ENCODE measurements at places on chromosomes 6 and 20.

- DNase-seq: no peak
These were observed 38.8 kb upstream of the NR2E1 start for GRCh38 chr6:108127056-108127455.

- DNase-seq: no peak
These were observed 48.2 kb downstream of the PLG start for GRCh38 chr6:160750276-160750689.

DNA sequence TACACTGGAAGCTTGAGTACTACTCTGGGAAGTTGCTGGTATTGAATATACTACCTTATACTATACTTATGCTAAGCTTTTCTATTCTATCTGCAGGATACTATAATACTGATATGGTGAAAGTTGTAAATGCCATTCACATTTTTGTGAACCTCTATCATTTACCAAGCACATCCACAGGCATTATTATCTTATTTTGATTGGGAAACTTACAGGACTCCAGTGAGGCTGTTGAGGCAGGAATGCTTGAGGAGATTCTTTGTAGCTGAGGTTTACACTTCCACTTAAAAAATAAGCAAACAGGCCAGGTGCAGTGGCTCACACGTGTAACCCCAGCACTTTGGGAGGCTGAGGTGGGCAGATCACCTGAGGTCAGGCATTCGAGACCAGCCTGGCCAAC lies 442.9 kb downstream of the QKI start:
- no peak for DNase-seq

- no peak for DNase-seq
These were observed 127.4 kb upstream of the RPS6KA2 start for GRCh38 chr6:166754218-166755030.

DNA sequence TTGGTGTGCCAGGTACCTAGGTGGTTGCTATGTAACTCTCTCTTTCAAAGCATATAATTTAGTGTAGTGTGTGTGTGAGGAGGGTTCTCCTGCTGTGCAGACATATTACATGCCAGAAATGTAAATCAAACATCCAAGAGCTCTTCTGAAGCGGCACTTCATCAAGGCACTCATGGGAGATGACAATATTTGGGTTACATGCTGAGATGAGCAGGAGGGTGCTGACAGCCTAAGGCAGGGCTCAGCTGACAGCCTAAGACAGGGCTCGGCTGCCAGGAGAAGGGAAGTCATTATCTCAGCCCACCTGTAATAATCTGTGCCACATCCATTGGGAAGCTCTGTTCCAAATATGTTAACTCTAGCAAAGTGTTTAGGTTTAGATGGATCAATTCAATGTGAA lies 39.1 kb downstream of the ADGRF5 start:
- no peak for DNase-seq

DNA sequence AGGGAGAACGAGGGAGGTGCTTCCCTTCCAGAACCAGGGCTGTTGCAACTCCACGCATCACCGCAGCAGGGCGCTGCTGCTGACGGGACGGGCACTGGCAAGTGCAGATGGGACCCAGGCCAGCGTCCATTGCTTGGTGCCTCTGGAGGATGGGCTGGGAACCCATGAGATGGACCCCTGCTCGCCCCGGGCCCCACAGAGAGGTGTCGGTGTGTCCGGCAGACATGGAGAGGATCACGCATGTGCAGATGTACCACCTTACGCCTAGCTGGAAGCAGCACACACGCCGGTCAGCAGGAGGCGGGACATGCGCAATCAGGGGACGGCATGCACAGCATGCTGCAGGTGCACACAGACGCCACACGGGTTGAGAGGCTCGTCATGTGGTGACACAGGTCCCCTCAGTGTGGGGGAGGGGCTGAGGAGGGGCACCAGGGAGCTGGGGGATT lies 5.7 kb downstream of the CABLES2 start:
- no peak for DNase-seq

- DNase-seq: no peak
These were observed 99.1 kb upstream of the PRSS16 start for GRCh38 chr6:27148404-27148795.

GRCh38 chr6:167303675-167304625 lies 12.8 kb downstream of the UNC93A start:
- no peak for DNase-seq

DNA sequence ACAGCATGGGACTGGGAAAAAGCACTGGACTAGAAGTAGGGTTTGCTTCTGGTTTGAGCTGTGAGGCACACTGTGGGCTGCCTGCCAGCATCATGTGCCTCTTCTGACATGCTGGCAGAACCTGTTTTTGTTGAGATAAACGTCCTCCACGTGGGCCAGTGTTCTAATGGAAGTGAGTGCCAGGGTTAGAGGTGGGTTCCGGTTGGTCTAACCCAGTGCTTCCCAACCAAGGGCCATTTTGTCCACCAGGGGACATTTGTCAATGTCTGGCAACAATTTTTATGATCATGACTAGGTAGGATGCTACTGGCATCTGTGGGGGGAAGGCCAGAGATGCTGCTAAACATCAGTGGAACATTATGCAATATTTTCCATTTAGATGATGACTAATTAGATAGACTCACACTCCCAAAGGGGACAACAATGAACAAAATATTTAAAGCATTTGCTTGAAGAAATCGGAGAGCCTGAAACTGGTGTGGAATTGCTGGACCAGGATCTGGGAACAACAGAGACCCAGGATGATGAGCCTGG lies 7.8 kb upstream of the APMAP start:
- no peak for DNase-seq

- no peak for DNase-seq
These were observed 117.3 kb downstream of the TOX2 start for GRCh38 chr20:44031781-44032582.

DNA sequence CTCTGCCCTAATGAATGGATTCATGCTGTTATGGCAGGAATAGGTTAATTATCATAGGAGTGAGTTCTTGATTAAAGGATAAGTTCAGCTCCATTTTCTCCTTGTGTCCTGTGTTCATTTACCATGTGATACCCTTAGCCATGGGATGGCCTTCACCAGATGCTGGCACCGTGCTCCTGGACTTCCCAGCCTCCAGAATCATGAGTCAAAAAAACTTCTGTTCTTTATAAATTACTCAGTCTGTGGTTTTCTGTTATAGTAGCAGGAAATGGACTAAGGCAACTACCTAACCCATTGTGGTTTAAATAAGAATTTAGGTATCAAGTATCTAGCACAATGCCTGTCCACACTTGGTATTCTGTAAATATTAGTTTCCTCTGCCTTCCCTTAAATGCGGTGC lies 223.5 kb downstream of the MEI4 start:
- DNase-seq: no peak

DNA sequence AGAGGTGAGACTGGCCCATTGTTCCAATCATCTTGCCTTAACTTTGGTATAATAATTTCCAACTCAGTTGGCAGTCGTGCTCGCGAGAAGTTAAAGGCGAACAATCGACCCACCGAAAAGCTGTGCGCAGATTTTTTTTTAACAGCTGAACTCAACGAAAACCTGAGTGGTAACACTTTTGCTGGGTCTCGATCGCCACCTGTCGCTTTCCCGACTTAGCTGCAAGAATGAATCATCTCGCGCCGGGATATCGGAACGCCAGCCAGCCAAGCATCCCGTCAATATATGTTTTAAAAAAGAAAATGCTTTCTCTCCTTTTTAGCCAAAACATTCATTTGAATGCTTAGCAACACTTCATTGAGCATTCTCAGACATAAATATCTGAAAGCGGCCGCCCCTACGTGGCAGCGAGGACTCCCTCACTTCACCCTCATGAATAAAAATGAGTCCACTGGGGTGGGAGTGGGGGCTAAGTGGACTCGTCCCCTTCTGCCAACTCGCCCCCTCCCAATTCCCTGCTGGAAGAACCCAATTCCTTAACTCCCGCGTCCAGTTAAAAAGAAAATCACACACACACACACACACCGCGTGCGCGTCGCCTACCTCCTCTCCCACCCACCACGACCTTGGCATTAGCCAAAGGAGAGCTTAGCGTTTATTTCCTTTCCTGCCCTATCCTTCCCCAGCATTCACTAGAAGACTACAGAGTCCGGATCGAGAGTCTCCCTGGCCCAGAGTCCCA lies 1.5 kb downstream of the COL12A1 start:
- no peak for DNase-seq

GRCh38 chr20:2817341-2817726 lies 1.2 kb downstream of the TMEM239 start:
- no peak for DNase-seq

DNA sequence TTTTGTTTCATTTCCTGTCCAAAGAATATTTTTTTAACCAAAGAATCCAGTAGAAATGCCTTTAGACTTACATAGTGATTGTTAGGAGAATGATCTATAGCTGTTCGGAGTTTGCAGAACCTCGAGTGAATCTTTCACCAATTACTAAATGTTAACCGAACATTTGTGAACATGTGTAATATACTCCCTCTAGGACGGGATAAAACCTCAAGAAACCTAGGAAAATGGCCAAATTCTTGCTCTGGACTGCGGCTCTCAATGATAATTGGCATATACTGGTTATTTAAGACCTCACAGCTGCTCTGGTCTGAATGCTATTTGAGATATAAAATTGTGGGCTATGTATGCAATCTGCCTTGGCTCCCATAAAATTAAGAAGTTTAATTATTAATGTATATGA lies 137.1 kb downstream of the PACRG start:
- no peak for DNase-seq

DNA sequence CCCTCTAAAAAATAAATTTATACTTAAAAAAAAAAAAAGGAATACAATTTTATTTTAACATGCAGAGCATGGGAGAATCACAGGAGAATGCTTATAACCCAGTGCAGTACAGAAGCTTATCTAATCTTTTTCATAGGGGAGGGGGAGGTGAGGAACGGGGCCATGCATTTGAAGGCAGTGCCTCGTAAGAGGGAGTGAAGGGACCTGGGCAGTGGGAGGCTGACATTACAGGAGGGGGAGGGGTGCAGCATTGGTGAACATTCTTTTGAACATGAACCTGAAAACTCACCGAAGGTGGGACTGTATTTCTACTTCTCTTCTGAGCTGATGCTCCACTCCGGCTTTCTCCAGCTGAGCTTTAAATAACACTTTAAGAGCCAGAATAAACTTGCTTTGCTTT lies 9.3 kb downstream of the AURKA start:
- DNase-seq: no peak

GRCh38 chr6:160388922-160389321 lies 40.7 kb downstream of the SLC22A3 start:
- no peak for DNase-seq

GRCh38 chr6:167828325-167828956 lies 1.7 kb downstream of the AFDN start:
- no peak for DNase-seq

- DNase-seq: no peak
These were observed 138.0 kb downstream of the OPN5 start for GRCh38 chr6:47919875-47920274.

- no peak for DNase-seq
These were observed 113.8 kb downstream of the LAMP5 start for GRCh38 chr20:9628141-9628540.

DNA sequence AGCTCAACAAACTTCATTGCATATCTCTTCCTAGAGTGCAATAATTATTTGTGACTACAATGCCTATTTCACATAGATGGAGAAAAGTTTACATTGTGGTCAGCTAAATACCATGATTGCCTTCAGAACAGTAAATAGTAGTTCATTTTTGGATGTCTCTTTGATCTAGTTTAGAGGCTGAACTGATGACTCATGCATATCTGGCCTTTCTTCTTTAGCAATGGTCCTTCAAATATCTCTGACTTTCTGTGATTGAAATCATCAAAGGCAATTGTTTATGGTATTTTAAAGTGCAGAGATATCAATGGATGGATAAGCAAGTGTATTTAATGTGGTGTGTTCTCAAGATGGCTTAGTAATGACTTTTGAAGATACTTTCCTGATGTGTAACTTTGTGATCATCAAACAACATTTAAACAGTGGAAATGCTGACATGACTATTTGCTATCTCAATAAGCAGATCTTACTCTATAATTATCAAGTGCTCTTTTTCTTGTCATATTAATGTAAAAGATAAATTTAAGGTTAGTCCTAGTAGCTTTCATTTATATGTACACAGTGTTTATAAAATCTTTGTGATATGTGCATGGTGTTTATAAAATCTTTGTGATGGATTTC lies 523.7 kb upstream of the SLC35B3 start:
- no peak for DNase-seq

- DNase-seq: no peak
These were observed 23.3 kb downstream of the NQO2 start for GRCh38 chr6:3022765-3023662.

DNA sequence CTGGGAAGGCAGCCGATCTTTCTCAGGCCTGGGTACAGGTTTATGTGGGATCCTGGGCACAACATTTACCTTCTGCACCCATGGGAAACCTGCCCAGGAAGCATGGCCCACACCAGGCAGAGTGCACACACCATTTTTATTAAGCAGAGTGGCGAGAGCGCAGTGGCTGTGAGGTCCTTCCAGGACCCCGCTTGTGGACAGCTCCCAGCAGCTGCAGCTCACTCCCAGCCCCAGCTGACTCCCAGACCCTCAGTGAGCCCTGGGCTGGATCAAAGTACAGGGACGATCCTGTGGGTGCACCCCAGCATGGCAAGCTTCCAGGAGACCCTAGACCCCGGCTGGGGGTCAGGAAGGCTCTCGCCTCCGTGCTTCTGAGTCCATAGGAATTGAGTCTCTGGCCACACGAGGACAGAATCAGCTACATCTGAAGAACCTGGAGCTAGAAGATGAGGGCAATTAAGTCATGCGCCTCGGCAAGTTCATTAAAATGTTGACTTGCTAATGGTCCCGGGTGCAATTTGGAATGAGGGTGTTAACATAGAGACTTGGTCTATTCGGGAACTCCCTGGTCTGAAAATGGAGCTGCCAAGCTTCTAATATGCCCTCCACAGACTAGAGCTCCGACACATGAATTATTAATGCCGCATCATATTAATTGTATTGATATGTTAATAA lies 65.4 kb upstream of the SLCO4A1 start:
- DNase-seq: no peak

DNA sequence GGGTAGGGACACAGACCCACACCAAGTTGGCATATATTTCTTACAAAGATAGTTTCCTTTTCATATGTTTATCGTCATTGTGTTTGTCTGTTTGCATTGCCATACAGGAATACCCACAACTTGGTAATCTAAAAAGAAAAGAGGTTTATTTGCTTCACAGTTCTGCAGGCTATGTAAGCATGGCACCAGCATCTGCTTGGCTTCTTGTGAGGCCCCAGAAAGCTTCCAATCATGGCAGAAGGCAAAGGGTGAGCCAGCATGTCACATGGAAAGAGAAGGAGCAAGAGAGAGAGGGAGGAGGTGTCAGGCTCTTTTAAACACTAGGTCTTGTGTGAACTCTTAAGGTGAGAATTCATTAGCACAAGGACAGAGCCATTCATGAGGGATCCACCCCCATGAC lies 52.5 kb downstream of the CCN2 start:
- DNase-seq: no peak

- DNase-seq: no peak
These were observed 105.2 kb upstream of the FOXP4 start for GRCh38 chr6:41440958-41441357.
